ENCODE measurements at places on chromosomes 5 and 9.

- DNase-seq: no peak
Measured at GRCh38 chr5:164372892-164373291, 867.5 kb downstream of the MAT2B start.

DNA sequence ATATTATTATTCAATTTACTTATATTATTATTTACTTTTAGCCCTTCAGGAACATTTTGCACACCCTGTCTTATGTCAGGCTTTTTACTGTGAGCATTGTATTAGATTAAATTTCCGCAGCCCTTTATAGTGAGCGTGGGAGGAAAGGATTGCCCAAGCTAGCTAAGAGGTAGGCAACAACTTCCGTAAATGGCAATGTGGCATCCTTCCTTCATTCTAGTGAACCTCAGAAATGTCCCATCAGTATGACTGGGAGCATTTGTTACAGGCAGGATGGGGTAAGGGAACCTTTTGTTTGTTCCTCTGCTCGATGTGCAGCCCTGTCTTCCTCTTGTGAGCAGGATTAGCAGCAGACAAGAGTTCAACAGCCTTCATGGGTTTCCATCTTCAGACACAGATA, 6.2 kb upstream of the CD180 start:
- no peak for DNase-seq

- DNase-seq: no peak
Measured at GRCh38 chr9:34502891-34503290, 19.9 kb downstream of the ENHO start.

DNA sequence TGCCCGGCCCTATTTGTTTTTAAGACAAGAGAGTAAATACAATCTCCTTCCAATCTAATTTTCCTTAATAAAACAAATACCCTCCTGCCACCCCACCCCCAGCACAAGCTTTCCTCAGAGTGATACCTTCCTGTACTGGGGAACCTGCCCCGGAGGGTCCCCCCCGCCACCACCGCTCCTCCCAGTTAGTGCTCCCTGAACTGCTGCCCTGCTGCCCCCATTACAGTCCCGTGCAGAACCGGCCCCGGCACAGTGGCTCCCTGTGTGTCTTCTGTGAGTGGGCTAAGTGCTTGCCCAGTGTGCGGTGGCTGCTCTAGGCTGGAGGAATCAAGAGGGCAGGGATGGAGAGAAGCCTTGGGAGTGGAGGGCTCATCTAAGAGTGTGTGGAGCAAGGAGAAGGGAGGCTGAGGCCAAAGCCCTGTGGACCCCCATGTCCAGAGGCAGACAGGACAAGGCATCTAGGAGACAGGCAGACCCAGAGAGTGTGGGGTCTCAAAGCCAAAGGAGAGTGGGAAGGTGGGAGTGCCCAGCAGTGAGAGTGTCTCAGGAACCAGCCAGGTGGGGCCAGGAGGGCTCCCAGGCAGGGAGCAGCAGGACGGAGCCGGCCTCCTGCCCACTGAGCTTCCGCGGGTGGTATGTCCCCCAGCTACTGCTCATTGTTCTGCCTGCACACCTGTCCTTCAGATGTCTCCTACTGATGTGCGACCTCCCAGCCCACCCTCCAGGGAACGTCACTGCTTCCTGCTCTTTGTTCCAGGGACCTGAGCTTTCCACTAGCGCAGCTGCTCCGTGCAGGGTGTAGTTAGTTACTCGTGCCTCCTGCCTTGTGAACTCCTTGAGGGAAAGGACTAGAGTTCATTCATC, 129.0 kb downstream of the DAB2IP start:
- DNase-seq: no peak

DNA sequence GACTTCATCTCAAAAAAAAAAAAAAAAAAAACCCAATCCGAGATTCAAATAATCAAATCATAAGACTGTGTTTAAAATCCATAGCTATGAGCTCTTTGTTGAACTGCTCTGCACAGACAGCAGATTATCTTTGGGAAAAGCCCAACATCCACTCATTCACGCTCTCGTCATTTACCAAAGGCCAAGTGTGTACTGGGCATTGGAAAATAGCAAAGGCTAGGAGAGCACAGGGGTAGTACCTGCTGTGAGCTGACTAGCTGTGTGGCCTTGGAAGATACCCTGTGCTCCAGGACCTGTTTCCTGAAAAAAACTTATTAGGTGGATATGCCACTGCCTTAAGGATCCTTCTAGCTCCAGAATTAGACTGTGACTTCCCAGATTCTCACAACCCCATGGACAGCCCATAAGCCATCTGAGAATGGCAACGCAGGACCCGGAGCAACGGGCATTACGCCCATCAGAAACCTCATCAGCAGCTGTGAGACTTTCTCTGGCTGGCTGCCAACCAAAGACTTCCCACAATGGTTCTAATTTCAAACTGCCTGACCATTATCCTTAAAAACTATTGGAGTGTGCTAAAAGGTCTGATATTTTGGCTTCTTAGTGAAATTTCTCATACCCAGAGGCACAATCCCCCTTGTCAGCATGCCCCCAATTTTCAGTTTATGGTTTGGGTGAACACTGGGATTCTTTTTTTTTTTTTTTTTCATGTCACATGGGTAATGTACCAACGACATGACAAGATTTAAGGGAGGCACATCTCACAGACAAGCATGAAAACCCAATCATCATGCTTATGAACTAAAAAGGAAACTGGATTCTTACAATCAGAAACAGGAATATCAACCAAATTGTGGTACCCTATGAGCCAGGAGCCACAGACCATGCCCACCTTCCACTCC, 16.8 kb downstream of the SERINC5 start:
- DNase-seq: no peak

GRCh38 chr9:75451505-75451904, 363.2 kb downstream of the OSTF1 start:
- DNase-seq: no peak

GRCh38 chr5:335740-336038, 14.2 kb downstream of the AHRR start:
- no peak for DNase-seq

Measured in activated CD4-positive, alpha-beta T cell treated with anti-CD3 and anti-CD28 coated beads for 48 hours (primary cell).